ENCODE measurements at places on chromosomes 16 and 17.

DNA sequence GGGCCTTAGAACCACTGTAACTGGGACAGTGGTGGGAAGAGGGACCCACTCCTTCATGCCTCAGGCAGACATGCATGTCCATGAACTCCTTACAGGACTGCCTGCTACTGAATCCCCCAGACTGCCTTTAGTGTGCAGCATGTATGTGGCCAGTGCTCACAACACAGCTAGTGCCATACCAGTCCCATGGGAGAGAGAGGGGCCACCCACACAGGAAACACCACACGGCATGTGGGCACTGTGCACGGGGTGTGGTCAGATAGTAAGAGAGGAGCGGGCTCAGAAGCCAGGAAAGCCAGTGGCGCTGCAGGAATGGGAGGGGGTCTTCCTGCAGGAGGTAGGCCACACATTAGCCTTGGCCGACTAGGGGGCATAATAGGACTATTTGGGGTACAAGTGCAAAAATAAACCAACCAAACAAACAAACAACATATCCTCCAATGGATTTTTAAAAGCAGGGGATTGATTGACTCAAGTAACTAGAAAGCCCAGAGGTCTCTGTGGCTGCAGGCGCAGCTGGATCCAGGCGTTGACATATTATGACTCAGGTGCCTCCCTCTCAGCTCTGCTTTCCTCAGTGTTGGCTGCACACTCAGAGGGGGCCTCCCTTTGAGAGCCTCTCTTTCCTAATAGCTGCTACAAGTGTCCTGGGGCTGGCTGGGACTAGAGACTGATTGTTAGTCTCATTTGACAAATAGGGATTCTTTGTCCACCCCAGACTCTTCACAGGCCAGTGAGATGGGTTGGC, 104.4 kb downstream of the AMFR start:
- no peak for DNase-seq

DNA sequence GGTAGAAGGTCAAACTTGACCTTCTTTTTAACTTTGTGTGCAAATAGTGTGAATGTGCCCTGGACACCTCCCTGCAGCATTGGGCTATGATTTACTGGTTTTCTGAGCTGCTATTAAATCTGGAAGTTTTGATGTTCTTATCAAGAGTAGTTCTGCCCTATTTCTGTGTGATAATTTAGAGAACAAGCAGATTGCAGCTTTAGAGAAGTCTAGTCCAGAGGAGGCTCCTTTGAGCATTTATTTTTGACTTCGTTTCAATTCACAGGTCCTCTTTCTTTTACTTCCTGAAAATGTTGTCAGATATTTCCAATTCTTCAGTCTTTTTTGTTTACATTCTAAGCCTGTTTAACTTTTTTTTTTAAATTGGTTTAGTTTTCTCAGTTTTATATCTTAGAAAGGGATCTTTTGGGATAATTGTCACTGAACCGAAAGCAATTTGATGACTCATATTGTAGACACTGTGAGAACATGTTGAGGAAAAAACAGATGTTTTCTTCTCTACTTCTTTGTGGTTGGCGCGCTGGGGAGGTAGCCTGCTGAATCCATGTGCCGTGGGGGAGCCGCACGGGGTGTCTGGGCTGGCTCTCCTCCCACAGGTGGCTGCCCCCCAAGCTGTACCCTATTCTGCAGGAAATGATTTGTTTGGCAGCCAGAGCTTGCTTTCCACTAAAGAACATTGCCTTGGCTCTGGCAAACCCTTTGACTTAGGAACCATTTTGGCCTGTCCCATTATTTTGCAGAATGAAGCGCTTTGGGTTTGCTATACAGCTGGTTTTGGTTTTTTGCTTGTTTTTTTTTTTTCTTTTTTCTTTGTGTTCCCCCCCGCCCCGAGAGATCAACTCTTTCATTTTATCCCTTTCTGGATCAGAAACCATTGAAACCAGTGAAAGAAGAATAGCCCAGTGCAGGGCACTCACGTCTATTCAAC, 53.4 kb downstream of the MFSD11 start:
- no peak for DNase-seq

GRCh38 chr16:14608111-14608566, 21.9 kb downstream of the PARN start:
- no peak for DNase-seq

GRCh38 chr17:80647746-80648145, 103.1 kb downstream of the RPTOR start:
- DNase-seq, result peak; percentile 59

DNA sequence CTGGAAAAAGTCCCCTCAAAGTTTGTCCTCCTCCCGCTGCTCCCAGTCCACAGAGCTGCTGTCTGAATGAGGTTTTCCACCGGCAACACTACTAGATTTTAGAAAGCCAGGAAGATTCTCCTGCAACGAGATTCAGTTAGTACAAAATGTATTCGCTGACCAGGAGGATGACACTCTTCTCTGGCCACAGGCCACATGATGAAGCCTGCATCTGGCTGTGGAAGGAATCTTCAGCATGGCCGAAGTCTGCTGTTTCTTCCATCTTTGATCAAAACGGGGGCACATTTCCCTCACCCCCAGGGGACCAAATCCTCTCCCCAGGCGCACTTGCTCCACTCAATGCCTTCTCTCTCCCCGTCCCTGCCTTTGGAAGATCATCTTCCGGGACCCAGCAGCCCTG, 215.8 kb upstream of the NLRP1 start:
- no peak for DNase-seq

- no peak for DNase-seq
Observed at GRCh38 chr17:67469208-67469980, 92.3 kb downstream of the PITPNC1 start.

- no peak for DNase-seq
Observed at GRCh38 chr17:33942414-33942813, 312.7 kb upstream of the CCL2 start.

DNA sequence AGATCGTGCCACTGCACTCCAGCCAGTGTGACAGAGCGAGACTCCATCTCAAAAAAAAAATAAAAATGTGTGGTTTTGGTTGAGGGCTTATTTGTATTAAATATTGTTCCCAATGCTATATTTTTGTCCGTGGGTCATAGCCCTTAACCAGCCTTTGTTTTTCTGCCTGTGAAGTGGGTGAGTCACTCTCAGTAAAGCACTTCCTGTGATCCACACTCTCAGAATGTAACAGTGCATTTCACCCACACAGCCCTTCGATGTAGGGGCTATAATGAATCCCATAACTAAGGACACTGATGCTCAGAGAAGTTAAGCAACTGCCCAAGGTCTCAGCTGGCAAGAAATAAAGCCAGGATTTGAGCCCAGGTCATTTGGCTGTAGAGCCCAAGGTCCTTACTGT, 34.7 kb upstream of the POLR3E start:
- no peak for DNase-seq

DNA sequence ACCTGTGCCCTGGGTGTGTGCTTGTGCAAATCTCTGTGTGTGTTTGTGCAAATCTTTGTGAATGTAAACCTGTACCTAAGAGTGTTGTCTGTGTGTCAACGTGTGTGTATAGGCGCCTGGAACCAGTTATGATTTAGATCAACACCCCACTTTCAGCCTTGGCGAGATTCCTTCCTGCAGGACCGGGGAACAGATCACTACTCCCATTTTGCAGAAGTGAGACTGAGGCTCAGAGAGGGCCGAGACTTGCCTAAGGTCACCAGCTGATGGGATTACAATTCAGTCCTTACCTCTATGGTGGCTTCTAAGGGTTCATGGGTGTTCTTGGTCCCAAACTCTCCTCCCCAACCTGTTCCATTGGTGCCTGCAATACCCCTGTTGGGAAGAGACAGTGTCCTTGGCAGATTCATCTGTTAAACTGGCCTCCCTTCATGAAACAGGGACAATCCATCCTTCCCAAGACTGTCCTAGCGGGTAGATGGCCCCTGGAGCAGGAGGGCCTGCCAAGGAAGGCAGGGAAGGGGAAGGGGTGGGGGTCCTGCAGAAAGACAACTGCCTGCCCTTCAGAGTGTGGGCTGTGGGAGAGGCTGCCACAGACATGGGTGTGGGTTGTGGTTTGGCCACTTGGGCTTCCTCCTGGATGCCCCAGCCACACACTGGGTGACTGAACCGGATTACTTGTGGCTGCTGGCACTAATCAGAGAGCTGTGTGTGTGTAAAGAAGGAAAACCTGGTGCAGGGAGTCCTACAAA, 6.9 kb upstream of the MAPK7 start:
- DNase-seq, result no peak

DNA sequence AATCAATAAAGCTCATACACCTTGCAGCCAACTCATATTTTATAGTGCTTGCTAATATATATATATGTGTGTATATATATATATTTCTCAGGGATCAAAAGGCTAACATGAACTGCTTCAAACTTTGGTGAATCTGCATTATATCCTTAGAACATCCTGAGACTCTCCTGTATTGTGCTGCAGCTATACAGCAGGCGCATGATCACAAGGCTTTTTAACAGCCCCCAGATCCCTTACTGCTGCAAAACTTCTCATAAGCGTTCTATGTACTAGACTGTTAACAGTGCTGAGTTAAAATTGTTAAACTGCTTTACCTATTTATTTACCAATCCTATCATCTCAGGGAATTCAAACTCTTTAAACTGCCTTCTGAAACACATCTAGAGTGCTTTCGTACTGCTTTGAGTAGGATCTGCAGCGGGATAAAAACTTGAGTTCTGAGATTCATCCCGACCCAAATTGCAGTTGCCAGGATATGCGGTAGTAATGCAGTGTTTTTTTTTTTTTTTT, 1.3 kb downstream of the GPATCH8 start:
- DNase-seq, result no peak

DNA sequence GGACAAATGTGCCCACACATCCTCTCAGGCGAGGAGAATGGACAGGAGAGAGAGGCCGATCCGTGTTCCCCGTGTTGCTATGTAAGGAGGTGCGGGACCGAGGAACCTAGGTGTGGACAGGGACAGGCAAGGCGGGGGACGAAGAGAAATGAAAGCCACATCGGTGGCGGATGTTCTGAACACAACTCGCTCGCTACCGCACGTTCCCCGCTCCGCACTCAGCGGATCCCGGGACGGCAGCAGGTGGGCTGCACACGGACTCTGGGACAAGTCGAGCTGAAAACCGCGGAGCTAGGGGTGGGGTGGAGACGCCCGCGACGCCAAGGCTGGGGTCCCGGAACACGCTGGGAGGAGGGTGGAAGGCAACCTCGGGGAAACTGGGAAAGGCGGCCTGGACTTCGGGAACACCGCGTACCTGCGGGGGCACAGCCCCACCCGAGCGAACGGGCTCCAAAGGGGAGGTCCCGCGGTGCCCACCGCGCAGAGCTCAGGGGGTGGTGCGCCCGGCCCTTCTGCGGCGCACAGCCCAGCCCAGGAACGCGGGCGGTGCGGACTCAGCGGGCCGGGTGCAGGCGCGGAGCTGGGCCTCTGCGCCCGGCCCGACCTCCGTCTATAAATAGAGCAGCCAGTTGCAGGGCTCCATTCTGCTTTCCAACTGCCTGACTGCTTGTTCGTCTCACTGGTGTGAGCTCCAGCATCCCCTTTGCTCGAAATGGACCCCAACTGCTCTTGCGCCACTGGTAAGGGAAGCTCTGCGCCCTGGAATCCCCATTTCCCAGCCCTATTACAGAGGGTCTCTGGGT, at the start of gene MT1E:
Gene MT1E, plus strand, starts transcription at position 642 of the 803 bp plus-strand sequence. Its CDS starts 71 bp downstream, at position 713.
- DNase-seq, result no peak

- DNase-seq, result no peak
Observed at GRCh38 chr16:30394592-30395154, 547 bp upstream of the ZNF48 start.

DNA sequence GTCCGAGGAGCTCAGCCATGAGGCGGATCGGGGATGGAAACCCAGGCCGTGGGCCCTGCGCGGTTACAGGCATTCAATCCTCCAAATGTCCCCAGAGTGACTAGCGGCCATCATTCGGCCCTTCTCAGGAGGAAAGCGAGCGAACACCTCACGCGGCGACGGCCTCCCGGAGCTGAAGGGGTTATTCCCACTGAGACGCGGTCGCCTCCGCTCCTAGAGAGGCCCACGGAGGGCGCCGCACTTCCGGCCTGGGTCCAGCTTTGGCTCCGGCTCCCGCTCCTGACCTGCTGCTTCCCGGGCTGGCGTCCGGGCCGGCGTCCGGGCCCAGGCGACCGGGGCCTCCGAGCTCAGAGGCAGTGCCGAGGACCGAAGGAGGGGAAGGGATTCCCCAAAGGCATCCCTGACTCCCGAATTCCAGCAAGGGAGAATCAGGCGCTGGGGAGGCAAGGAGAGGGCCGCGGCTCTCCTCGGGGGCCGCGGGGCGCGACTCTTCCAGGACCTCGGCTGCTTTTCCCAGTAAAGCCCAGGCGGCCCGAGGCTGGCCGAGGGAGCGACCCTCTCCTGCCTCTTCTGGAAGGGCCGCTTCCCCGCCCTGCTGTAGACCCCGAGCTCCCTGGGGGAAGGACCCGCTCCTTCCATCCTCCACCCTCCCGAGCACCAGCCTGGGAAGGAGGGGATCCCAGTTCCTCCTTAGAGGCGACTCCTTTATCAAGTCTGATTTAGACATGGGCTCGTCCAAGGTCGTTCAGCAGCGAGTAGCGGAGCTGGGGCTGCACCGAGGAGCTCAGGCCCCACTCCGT, 18.6 kb upstream of the ZNF629 start:
- DNase-seq, result no peak

GRCh38 chr17:57597531-57598453, 147.3 kb downstream of the CCDC182 start:
- peak; percentile 49 for DNase-seq

- no peak for DNase-seq
Observed at GRCh38 chr16:70777973-70778406, 23.0 kb downstream of the VAC14 start.

- no peak for DNase-seq
Observed at GRCh38 chr17:53336281-53336680, 486.4 kb upstream of the KIF2B start.

DNA sequence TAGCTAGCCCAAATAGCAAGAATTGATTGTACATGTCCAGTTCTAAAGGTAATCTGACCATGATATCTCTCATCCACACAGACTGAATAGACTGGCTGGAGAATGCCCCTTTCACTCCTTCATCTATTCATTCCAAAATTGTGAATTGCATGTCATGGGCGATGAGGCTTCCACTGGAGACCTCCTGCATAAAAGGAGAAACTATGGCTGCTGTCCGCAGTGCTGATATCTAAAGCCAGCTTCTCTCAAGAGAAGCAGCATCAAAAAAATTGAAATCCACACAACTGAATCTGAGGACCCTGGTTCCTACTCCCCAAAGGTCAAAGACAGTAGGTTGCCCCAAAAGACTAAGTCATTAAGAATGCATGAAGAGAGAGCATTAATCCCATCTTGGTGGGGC, 7.9 kb upstream of the SCNN1G start:
- DNase-seq, result no peak

- DNase-seq, result no peak
Observed at GRCh38 chr16:74617206-74617788, 10.4 kb upstream of the GLG1 start.

- DNase-seq, result no peak
Observed at GRCh38 chr16:11234884-11235702, 20.9 kb downstream of the SOCS1 start.

- DNase-seq, result no peak
Observed at GRCh38 chr17:55648086-55648485, 74.6 kb downstream of the TMEM100 start.

- DNase-seq, result no peak
Observed at GRCh38 chr17:35927714-35928113, 2.9 kb downstream of the RDM1 start.

GRCh38 chr17:8072729-8073461, 14.6 kb downstream of the ALOX12B start:
- no peak for DNase-seq
